ENCODE measurements at places on chromosomes 11 and 22.

DNA sequence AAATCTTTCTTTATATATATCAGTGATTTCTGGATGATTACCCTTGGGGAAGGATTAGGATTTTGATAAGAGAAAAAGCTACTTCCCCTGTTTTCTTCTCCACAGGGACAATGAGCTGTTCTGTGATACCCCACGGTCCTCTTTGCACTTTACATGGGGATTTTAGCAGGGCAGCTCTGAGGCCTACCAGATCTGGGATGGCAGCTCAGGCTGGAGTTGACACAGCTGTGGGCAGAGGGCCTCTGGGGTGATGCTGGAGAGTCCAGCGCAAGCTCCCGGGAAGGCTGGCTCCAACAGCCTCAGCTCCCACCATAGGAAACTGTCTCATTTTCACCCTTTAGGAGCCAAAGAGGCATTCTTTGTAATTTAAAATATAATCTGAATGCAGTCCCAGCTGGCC is 383.8 kb upstream of the NARS2 start:
- DNase-seq: no peak

DNA sequence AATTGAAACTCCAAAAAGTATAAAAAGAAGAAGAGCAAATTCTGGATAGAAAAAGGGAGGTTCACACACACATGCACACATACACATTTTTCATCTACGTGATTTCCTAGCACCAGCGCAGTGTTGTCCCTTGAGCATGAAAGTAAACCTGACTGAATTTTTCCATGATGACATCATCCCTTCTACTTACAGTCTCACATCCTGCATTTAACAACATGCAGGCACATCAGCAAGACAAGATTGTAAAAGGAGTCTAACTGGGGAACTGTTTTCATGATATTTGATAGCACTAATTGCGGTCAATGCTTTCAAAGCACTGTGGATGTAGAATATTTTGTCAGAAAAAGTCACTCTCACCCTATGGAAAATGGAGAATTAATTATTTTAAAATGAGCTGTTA is 36.6 kb downstream of the GAS2 start:
- DNase-seq: no peak

- DNase-seq: no peak
Measured at GRCh38 chr11:61062181-61062930, 39.9 kb upstream of the CD5 start.

- no peak for DNase-seq
Measured at GRCh38 chr11:23278121-23278520, 417.8 kb upstream of the CCDC179 start.

- no peak for DNase-seq
Measured at GRCh38 chr22:43554259-43554636, 142.4 kb downstream of the MPPED1 start.

- DNase-seq: no peak
Measured at GRCh38 chr11:12706545-12707499, 32.6 kb downstream of the TEAD1 start.

- DNase-seq: no peak
Measured at GRCh38 chr11:15870911-15871310, 485.4 kb downstream of the SOX6 start.

DNA sequence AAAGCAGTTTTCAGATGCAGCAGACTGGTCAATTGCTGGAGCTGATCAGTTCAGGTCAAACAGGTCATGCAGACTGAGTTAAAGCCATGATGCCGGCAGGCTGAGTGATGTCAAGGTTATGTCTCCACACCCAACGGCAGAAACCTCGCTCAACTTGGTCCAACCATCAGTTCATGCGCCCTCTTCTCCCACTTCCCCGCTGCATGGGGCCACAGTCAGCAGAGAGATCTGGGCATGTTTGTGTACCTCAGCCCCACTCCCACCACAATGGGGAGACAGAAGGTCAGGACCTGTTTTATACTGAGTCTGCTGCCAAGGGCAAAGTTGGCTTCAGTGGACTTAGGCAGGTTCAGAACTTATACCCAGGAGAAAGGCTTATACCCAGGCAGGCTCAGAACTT is 118.7 kb downstream of the TRIM29 start:
- DNase-seq: no peak

DNA sequence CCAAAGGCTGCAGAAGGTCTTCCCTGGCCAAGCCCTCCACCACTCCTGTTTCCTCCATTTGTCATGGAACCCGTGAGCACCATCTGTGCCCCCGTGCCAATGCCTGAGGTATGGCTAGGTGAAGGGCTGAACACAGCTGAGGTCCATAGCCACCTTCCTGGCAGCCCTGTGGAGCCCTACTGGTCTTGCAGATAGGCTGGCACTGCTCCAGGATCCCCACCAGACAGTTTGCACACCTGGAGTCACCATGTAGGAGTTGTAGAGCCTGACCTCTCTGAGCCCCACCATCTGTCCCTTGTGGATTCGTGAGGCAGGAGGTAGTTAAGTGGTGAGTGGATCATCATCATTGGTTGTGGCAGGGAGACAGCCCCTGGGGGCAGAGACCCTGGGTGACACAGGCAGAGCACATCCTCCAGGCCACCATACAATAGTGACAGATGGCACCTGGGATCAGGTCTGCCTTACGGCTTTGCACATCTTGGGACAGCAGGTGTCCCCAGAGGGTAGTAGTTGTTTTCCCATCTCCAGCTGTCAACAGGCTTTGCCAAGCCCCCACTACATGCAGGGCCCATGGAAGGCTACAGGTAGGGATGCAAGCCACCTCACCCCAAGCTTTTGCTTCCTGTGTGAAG is 52.5 kb upstream of the SUSD2 start:
- DNase-seq: no peak

- DNase-seq: no peak
Measured at GRCh38 chr11:28566339-28567089, 458.3 kb downstream of the METTL15 start.

DNA sequence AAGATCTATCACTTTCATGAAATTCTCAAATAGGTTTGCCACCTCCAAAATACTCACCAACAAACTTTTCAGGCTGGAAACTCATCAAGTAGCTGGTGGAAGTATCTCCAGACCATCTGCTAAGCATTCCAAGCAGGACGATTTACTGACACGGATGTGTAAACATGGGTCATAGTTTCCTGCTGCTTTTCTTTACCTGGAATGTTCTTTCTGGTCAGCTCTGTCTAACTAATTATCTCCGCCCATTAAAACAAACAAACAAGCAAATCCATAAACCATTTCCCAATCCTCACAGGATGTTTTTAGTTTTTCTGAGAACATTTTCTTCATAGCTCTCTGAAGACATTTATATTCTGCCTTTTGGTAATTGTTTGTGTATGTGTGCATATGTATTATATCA is 397.0 kb downstream of the METTL15 start:
- no peak for DNase-seq

DNA sequence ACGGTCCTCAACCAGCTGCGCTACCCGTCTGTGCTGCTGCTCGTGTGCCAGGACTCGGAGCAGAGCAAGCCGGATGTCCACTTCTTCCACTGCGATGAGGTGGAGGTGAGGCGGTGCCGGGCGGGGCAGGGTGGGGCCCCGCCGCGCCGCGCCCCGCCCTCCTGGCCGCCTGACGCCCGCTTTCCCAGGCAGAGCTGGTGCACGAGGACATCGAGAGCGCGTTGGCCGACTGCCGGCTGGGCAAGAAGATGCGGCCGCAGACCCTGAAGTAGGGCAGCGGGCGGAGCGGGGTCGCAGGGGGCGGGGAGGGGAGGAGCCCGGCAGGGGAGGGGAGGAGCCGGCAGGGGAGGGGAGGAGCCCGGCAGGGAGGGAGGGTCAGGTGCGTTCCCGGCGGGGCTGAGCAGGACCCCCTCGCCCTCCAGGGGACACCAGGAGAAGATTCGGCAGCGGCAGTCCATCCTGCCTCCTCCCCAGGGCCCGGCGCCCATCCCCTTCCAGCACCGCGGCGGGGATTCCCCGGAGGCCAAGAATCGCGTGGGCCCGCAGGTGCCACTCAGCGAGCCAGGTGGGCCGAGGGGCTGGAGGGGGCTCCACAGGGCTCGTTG is 14.7 kb downstream of the EPS8L2 start:
- no peak for DNase-seq

GRCh38 chr11:76008474-76008873 is 193.5 kb downstream of the UVRAG start:
- no peak for DNase-seq
